GM23338 (cell line): ENCODE measurements at places on chromosomes 16 and 17.

DNA sequence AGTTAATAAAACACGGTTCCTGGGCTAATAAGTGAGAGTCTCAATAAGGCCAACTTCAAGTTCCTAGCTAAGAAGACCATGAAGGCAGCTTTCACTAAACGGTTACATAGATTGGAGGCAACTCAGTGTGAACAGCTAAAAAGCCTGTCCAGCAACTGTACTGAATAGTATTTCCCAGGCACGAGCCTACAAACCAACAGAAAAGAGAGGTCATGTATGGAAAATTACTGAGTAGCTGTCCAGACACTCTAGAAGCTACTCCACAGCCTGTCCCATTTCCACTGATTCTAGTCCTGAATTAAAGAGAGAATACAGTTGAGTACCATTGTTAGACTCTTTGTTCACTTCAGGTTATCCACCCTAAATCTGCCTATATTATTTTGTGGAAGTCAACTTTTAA is 36.5 kb upstream of the C17orf78 start:
- no peak for DNase-seq

GRCh38 chr17:9189870-9190269 is 168.6 kb downstream of the NTN1 start:
- DNase-seq, result no peak

GRCh38 chr17:82076785-82077591 is 11.4 kb upstream of the DUS1L start:
- peak; percentile 65 for DNase-seq

DNA sequence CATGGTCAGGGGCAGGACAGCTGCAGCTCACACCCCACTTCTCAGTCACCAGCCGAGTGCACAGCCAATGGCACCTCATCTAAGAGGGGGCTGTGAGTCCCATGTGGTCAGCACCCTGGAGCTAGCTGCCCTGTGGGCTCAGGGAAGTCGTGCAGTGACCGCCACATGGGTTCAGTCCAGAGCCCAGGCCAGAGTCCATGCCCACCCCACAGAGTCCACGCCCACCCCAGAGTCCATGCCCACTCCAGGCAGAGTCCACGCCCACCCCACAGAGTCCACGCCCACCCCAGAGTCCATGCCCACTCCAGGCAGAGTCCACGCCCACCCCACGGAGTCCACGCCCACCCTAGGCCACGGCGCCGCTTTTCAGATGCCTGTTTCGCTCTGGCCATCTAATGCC is 24.1 kb downstream of the SLC7A5 start:
- DNase-seq, result no peak

- DNase-seq, result peak; percentile 85
Observed at GRCh38 chr17:75105126-75106080, 4.4 kb upstream of the ARMC7 start.

GRCh38 chr16:81542609-81543570 is 98.3 kb downstream of the CMIP start:
- DNase-seq, result no peak

DNA sequence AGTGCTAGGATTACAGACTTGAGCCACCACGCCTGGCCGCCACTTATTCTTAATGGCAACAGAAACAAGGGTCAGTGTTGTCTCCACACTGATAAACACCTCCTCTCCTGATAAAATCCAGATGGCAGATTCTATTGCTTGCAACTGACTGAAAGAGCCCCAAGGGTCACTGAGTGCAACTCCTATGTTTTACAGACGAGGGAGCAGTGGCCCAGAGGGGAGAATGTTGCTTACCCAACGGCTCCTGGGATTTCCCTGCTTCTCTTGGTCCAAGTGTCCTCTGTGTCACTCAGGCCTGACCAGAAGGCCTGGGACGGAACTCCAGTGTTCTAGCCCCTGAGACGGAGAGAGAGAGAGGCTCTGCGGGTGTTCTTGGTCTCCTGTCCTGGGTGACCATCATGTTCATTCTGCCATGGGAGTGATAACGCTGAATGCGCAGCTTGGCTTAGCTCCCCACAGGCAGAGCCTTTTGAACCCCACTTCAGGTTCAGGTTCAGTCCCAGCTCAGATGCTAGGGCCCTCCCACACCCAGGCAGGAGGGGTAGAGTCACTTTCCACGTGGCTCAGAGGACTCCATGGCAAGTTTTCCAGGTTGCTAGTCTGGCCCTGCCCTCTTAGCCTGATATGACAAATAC is 77.3 kb upstream of the NLRP1 start:
- peak; percentile 36 for DNase-seq

DNA sequence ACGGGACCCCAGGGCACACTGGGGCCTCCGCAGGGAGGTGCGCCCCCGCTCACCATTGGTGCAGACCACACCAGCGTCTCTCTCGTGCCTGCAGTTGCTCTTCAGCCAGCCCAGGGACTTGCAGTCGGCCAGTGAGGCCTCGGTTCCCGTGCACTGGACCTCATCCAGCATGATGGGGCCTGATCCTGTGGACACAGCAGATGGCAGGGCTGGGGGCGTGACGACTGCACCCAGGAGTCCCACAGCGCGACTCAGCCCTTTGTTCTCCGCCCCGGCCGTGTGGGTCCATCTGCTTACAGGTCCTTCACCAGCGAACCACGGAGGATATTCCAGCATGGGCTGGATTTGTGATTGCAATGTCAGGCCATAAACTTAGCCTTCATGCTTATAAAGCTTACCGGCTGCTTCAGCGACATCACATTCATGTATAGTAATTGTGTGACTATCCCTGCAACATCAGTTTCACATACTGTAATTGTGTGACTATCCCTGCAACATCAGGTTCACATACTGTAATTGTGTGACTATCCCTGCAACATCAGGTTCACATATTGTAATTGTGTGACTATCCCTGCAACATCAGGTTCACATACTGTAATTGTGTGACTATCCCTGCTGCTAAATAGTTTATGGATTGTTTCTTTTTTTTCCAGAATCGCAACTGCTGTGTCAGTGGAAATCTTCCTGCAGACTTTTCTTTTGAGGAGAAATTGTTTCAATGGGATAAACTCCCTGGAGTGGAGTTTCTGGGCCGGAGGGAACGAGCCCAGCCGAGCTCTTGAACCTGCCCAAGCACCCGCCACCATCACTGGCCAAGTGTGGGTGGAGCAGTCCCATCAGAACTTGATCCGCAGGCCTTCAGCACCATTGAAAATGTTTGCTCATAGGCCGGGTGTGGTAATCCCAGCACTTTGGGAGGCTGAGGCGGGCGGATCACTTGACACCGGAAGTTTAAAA is 4.8 kb downstream of the LGALS3BP start:
- DNase-seq, result peak; percentile 69

GRCh38 chr16:27284865-27285675 is 16.5 kb upstream of the NSMCE1 start:
- DNase-seq, result no peak

DNA sequence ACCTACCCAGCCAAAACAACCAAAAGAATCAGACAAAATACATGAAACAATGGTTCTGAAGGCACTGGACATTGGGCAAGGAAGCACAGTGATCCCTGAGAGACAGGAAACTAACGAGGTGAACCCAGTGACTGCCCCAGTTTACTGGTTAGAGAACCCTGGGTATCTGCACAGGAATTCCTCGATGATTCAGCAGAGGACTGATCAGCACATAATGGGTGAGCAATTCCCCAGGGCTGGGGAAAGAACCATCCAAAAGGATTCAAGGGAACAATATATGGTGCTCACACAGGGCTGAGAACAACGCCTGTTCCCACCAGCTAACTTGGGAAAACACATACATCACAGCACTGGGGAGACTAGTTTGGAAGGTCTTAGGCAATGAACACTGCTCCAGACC is 167.2 kb downstream of the PARN start:
- no peak for DNase-seq
